HuH-7 (cell line): ENCODE measurements at places on chromosomes 1 and 21.

GRCh38 chr1:151832318-151832980 is 847 bp upstream of the RORC start:
- DNase-seq = no peak

DNA sequence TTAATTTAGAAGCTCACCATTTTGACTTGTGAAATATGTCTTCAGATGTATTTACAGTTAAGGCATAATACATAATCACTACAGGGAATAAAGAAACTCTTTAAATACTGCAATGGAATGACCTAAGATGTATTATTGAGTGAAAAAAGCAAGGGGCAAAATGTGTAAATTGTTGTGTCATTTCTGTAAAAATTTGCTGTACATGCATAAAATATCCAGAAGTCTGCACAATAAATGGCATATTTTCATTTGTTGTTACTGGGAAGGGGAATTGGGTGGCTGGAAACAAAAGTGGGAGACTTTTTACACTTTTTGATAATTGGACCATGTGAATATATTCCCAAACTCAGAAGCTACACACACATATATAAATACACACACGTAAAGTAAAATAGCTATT is 17.1 kb downstream of the LRIG2 start:
- no peak for DNase-seq

GRCh38 chr1:212190169-212190568 is 95.0 kb upstream of the PPP2R5A start:
- no peak for DNase-seq

- no peak for DNase-seq
Measured at GRCh38 chr1:201026234-201026633, 2.7 kb upstream of the KIF21B start.

DNA sequence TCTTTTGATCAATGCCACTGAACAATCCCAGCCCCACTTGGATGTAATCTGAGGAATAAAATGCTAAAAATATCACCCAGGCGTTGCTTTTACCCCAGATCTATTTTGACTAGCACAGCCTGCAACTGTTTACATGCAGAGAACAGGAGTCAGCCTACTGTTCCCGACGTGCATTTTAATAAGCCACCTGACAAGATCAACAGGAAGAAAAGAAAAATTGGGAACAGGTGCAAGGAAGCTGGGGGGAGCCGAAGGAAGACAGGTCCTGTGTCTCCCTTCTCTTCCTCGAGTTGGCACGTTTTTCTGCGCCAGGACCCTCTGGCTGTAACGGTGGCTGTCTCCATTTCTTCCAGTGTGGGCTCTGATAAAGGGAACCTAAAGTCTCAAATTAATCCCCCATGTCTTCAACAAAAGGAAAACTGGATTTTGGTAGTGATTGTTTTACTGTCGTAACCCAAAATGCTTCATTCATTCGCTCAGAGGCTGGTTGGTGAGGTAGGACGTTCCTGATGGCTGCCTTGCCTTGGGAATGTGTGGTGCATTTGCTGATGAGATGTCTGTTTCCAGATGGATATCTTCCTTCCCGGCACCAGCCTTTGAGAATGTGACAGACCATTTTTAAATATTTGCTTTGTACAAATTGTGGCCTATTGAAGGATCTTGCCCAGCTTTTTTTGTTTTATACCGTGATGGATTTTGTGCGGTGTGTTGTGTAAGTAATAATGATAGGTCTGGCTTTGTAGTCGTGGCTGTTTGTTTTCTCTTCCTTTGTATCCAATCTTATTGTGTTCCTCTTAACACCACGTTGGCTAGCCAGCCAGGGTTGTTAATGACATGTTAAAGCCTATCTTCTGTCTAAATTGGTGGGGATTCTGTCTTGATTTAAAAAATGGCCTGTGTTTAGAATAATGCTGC is 117.5 kb downstream of the C1orf21 start:
- DNase-seq = no peak
